ENCODE measurements at places on chromosomes 7 and 10.

DNA sequence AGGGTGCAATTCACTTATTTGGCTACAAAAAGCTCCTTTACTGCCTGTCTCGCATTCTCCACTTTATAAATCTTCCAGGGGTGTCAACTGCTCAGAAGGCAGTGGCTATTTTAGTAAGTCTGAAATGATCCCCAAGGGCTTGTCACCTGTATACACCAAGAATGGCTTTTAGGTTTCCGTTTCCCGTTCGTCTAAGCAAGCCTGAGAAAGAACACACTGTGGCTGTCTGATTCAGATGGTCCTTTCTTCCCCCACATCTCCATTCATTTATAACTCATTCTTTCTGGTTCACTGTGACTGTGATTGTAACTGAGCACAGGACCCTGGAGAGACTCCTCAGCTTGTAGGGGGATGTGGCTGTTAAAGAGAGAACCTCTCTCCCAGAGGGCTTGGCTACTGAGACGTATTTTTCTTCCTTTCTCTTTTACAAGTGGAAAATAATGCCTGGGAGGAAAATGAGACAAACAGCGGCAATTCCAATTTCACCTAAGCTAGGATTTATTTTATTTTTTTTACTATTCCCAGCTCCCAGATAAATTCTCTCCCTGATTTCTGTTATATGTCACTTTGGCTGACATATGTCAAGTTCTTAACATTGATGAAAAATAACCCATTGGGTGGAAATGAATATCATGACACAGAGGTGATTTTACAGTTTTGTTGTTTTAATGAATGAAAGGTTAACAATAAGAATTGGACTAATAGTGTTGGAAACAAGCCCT lies 129.3 kb downstream of the FAM107B start:
- DNase-seq = no peak

DNA sequence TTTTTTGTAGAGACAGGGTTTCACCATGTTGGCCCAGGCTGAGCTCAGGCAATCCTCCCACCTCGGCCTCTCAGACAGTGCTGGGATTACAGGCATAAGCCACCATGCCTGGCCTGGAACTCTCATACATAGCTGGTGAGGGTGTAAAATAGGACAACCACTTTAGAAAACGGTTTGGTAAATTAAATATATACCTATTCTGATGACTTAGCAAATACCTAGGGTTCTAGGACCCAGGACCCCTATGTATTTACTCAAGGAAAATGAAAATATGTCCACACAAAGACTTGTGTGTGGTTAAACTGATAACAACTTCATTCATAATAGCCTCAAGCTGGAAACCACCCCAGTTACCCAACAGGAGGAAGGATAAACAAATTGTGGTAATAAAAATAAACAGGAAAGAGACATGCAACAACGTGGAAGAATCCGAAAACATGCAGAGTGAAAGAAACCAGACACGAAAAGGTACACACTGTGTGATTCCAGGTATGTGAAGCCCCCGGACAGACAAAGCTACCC lies 52.7 kb downstream of the CARD11 start:
- no peak for DNase-seq

- DNase-seq = no peak
Observed at GRCh38 chr7:98205162-98205845, 5.9 kb upstream of the BHLHA15 start.

DNA sequence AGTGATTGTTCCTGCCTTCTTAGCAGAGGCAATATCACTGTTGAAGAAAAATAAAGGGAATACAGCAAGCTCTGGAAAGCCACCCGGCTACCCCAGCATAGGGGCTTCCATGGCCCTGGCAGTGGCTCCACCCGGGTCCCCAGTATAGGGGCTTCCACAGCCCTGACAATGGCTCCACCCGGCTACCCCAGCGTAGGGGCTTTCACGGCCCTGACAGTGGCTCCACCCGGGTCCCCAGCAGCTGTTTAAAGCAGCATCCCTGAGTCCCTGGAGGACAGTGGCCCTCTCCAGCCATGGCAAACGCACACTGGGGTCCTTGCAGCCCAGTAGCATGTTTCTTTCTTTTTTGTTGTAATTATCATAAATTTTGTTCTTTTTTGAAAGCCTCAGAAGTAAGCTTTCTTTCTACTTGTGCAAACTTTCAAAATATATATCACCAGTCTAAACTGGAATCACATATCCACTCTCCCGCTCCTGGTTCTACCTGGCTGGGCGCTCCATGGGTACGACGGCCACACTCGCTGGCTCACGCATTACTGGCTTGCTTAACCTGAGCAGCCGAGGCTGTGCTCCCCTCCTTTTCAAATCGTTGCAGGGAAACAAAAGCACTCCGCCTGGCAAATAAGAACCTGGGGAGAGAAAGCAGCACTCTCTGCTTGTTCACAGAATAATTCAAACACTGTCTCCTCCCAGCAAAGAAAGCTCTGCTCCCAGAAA lies 62.1 kb downstream of the TCERG1L start:
- no peak for DNase-seq

GRCh38 chr7:105497016-105497415 lies 25.1 kb downstream of the PUS7 start:
- DNase-seq = no peak

DNA sequence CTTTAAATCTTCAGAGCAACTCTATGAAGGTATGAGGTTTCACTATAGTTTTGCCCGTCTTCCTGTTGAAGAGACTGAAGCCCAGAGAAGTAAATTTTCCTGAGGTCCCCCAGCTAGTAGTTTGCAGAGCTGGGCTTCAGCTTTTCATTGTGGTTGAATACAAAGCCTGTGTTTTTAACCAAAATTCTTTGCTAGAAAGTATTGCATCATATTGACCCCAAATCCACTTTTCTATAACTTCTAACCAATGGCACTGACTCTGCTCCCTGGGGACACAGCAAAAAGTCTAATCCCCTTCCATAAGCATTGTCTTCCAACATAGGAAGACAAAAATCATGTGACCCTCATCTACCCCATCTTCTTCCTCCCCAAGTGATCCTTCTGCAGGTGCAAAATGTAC lies 93.0 kb downstream of the KCNMA1 start:
- no peak for DNase-seq

- no peak for DNase-seq
Observed at GRCh38 chr7:33883671-33883965, 21.7 kb upstream of the BMPER start.

- DNase-seq = no peak
Observed at GRCh38 chr10:24153537-24153936, 55.4 kb upstream of the KIAA1217 start.

DNA sequence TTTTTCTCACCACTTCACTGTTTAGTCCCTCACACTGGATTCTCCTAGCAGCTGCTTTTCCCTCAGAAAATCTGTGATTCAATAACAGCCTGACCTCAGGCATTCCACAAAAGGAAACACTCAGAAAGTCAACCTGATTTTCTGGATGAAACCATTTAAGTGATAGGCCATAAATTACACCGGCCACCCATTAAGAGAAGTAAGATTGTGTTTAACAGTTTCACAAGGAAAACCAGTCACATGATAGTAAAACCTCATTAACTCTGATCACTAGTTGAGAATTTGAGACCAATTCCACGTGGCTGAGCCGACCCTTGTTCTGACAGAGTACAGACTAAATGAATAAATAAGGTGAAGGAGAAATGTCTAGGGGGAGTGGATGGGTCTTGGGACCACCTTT lies 7.7 kb downstream of the GRM8 start:
- DNase-seq = no peak

DNA sequence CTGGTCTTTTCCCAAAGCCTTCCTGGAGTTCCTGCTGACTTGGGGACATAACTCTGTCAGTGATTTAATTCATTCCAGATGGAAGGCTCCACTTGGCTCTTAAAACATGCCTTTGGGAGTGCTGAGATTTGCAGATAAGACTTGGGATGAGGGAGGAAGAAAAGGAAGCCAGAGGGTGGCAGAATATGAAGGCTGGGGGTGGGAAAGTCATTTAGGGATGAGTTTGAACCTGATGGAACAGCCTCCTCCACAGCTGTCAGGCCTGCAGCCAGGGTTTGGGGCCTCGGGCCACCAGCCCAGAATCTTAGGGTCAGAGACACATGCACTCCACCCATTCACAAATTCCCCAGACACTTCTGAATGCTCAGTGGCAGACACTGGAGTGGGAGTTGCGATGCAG lies 28.4 kb upstream of the EIF5AL1 start:
- DNase-seq = peak; percentile 81

DNA sequence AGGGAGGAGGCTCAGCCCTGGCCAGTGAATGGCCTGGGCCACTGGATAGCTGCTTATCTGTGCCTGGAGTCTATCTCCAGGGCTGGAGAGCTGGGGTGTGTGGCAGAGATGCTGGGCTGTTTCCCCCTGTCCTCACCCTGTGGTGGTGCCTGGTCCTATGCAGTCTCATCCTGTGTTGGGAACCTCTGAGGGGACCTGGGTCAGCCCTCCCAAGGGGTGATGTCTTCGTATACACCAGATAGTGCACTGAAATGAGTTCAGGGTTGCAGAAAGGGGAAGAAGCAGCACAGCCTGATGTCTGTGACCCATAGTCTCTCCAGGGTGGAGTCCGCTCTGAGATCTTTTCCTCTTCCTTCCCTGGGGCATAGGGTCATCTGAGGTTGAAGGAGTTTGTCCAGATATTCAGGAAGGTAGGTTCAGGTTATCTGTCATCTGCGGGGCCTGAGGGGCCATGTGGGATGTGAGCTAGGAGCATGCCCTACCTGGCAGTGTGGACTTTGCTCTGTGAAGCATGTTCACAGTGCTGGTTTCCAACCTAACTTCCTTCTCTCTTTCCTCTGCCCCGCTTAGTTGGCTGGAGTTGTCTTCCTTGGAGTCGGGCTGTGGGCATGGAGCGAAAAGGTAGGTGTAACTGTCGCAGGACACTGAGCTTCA lies 33.4 kb upstream of the SH2D4B start:
- no peak for DNase-seq

- DNase-seq = peak; percentile 49
Observed at GRCh38 chr10:61643316-61643751, 19.4 kb upstream of the CABCOCO1 start.

DNA sequence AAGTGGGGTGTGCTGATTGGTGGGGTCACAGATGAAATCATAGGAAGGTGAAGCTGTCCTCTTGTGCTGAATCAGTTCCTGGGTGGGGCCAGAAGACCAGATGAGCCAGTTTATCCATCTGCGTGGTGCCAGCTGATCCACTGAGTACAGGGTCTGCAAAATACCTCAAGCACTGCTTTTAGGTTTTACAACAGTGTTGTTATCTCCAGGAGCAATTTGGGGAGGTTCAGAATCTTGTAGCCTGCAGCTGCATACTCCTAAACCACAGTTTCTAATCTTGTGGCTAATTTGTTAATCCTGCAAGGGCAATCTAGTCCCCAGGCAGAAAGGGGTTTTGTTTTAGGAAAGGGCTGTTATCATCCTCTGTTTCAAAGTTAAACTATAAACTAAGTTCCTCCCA lies 17.0 kb upstream of the IFRD1 start:
- no peak for DNase-seq

GRCh38 chr7:21749378-21749777 lies 196.3 kb downstream of the CDCA7L start:
- no peak for DNase-seq

- no peak for DNase-seq
Observed at GRCh38 chr7:15839416-15840100, 153.1 kb upstream of the MEOX2 start.

DNA sequence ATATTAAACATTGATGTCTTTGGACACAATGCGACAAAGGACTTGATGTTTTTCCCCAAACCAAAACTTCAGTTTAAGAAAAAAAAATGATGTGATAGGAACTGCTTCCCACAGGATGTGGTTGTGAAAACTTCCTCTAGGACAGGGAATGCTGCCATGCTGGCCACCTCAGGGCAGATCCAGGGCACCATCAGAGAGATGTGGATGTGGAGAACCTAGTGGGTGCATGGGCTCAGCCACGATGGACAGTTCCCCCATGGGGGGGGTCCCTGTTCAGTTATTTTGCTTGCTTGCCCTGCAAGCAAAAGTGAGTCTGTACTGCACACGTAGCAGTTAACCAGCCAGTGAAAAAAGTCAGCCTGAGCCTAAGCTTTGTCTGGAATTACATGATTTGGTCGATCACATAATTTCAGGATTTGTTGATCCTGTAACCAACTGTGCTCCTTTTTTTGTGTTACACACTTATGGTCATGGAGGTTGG lies 36.3 kb downstream of the LAMB4 start:
- no peak for DNase-seq

GRCh38 chr7:27155816-27156507 lies 513 bp downstream of the HOXA7 start:
- peak; percentile 10 for DNase-seq

DNA sequence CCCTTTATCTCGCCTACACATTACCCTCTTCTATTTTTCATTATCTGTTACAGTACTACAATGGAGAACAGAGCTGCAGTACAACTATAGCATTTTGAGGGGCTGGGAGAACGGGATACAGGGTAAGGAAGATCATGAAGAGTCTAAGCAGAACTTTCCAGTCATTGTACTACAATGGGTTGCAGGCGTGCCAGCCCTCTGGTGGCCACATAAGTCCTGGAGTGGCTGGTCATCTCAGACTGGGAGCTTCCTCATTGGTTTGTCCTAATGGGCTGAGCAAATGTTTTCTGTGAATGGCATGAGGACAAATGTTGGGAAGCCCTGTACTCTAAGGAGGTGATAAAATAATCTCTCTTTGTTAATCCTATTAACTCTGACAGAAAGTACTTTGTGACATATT lies 33.0 kb downstream of the TMEM106B start:
- DNase-seq = no peak

- DNase-seq = no peak
Observed at GRCh38 chr7:142516038-142516501, 233.2 kb upstream of the PRSS1 start.

GRCh38 chr7:27138472-27138871 lies 5.0 kb downstream of the HOXA5 start:
- no peak for DNase-seq

DNA sequence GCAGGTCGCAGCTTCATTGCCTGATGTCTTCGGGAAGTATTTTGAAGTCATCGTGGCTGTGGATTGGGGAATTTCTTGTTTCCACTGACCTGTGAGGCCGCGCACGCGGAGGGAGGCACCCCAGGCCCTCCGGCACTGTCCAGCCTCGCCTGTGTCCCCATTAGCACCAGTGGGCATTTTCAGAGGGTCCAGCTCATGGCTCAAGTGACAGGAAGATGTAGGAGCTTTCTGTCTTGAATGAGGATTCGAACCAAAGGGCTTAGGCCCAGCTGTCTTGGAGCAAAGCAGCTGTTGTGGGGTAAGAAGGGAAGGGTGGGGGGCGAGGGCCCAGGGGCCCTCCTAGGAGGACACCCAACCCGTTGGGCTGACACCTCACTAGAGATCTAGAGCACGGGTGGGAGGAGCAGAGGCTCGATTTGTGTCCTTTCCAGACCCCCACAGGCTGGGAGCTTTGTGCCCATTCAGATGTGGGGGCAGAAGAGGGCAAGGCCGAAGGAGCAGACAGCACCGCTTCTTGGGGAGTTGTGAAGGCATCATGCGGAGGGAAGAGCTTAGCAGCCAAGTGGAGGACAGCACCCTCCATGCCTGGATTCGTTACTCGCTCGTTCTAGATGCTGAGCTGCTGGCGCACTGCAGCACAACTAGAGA lies 914 bp downstream of the ZNF37A start:
- DNase-seq = peak; percentile 0

- no peak for DNase-seq
Observed at GRCh38 chr10:43236176-43236850, 30.6 kb downstream of the RASGEF1A start.

Measured in GM04503 (cell line).